ENCODE measurements at places on chromosomes 2 and 18.
A peak's percentile ranks its signal among the peaks of the same experiment; 100 is the strongest.

DNA sequence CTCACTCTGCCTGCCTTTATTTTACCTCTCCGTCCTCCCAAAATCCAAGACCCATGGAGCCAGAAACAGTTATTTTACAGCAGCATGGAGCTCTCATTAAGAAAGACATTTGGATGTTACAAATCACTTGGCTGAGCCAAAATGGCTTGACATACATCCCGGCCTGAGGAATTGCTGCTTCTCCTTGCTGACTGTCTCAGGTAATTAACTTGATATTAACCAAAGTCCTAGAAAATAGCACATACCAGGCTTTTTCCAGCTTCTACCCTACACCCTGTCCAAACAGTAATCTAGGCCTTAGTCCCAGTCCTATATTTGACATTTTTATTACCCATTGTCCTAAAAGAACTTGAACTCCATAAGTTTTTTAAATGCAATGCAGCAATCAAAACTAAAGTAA is 205.0 kb downstream of the TMX3 start:
- H3K27me3 ChIP-seq = no peaks in the 10 kb centered on the region
- no peak for DNase-seq
- no peak overlapping the region for H3K4me3 ChIP-seq
- no peak overlapping the region for H3K27ac ChIP-seq

GRCh38 chr2:75324861-75325284 is 125.6 kb upstream of the TACR1 start:
- no peaks in the 10 kb centered on the region for H3K4me1 ChIP-seq
- H3K36me3 ChIP-seq = no peaks in the 10 kb centered on the region
- no peak for DNase-seq
- peaks cover 13% of the 10 kb centered on the region for H3K27me3 ChIP-seq
- no peak overlapping the region for H3K4me3 ChIP-seq
- H3K27ac ChIP-seq = no peak overlapping the region

DNA sequence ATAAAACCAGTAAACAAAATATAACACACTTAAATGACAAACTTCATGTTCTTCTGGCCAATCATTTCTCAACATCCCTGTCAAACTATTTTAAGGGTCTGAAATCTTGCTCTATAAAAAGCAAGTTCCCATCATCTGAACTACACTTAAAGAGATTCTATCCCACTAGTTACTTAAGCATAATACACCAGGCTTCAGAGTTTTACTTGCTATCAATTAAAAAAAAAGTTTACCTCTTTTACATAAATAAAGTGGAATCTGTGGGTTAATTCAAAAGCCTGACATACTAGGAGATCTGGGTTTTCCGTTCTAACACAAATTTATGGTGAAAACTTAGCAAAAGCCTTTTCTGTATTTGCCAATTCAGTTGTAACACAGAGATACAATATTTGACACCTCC is 1.9 kb downstream of the CLASP1 start:
- peaks cover 52% of the 10 kb centered on the region for H3K4me1 ChIP-seq
- H3K27ac ChIP-seq = peak overlapping the region; percentile 99
- H3K36me3 ChIP-seq = peaks cover 28% of the 10 kb centered on the region
- DNase-seq = no peak

DNA sequence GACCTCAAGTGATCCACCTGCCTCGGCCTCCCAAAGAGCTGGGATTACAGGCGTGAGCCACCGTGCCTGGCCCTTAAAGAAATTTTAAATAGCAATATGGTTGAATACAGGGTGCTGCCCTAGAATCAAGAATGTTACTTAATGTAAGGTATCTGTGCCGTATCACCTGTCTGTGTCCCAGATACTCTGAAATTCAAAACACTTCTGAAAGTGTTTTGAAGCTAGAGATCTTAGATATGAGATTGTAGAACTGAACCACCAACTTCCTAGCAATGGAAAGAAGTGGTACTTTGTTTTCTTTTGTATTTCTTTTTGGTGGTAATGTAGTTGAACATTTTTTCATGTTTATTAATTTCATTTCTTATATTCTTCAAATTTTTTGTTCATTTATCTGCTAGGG is 13.0 kb downstream of the PTPN4 start:
- no peak overlapping the region for H3K4me3 ChIP-seq
- H3K36me3 ChIP-seq = peaks cover 5% of the 10 kb centered on the region
- DNase-seq = no peak

DNA sequence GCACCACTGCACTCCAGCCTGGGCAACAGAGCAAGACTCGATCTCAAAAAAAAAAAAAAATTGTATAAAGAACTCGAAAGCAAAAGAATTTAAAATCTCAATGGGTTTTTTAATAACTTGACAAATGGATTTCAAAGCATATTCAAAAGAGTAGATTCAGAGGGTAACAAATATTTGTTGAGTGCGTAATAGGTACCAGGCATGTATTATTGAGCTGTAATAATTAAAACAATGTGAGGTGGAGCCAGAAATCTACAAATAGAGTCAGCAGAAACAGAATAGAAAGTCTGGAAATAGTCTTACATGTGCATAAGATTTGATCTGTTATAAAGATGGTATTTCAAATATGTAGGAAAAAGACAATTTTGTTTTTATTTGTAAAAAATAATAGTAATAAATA is 19.1 kb upstream of the RAB11FIP5 start:
- H3K36me3 ChIP-seq = no peaks in the 10 kb centered on the region
- DNase-seq = no peak
- H3K4me1 ChIP-seq = no peaks in the 10 kb centered on the region

GRCh38 chr2:141528990-141529389 is 601.8 kb downstream of the LRP1B start:
- H3K4me3 ChIP-seq = no peak overlapping the region
- no peak for DNase-seq
- H3K27me3 ChIP-seq = no peaks in the 10 kb centered on the region
- no peaks in the 10 kb centered on the region for H3K36me3 ChIP-seq
- H3K4me1 ChIP-seq = no peaks in the 10 kb centered on the region

DNA sequence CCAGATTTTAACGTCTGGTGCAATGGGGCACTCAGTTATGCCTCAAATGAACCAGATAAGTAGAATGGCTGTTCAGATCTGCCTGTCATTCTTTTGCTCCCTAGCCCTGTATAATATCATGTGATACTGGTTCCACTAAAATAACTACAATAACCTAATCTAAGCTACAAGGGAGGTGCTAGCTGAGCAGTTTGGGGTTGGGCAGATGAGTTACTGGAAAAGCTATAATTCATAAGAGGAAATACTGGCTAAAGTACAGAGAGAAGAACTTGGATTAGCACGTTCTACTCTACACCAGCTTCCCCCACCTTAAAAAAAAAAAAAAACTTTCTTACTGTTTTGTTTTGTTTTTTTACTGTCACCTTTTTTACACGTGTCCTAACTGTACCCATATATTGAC is 183.3 kb upstream of the NRP2 start:
- no peaks in the 10 kb centered on the region for H3K36me3 ChIP-seq
- no peak overlapping the region for H3K4me3 ChIP-seq
- H3K4me1 ChIP-seq = no peaks in the 10 kb centered on the region
